Stimulated activated CD4-positive, alpha-beta T cell treated with anti-CD3 and anti-CD28 coated beads, TNF-alpha, amount 100 ng/mL, for 24 hours (primary cell): ENCODE measurements at places on chromosomes 16 and 17.

DNA sequence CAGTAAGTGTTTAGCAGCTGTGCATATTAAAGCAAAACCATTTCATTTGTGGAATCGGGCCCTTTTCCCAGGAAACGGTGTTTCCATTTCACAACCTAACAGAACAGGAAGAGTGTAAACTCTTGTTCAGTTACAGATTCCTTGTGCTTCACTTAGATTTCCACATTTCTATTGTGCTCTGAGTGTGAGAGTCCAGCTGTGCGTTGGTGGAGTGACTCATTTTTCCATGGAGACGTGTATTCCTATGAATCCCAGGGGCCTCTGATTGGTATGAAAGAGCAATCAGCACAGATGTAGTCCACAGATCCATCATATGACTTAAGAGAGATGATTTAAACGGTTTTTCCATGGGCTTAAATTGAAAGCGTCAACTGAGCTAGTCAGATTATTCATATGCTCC, 13.3 kb upstream of the CAVIN1 start:
- no peak for DNase-seq

- no peak for DNase-seq
Measured at GRCh38 chr16:57531253-57531575, 5.2 kb downstream of the CCDC102A start.

DNA sequence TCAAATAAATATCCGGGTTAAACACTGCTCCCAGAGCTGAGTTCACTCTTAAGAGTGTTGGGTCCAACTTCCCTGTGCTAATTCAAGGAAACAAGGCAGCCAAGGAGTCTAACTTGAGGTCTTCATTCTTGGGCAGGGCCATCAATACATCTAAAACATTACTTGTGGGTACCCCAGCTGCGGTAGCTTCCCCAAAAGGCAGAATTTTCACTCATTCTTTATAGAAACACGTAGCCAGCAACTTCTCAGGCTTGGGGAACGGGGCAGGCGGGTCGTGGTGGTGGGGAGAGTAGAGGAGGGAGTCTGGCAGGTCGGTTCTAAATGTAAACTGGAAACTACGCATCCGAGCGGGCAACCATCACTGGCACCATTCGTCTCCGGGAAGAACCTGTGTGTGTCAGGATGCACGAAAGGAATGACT, 666 bp upstream of the METTL9 start:
- peak; percentile 11 for DNase-seq

DNA sequence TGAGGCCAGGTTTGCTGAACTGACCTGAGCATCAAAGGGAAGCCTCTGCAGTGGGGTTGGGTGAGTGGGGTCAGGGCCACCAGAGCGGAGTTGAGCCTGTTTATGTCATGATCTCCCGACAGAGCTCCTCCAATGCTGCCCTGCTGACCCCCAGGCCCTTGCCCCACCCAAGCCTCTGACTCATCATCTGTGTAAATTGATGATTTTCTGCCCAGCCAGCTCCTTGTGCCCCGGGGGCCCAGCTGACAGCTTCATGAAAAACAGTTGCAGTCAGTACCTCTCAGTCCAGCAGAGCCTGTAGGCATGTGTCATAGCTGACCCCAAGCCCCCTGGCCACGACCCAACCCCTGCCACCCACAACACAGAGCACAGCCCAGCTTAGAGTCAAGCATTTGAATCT, 134.9 kb downstream of the CCT6B start:
- DNase-seq: no peak

DNA sequence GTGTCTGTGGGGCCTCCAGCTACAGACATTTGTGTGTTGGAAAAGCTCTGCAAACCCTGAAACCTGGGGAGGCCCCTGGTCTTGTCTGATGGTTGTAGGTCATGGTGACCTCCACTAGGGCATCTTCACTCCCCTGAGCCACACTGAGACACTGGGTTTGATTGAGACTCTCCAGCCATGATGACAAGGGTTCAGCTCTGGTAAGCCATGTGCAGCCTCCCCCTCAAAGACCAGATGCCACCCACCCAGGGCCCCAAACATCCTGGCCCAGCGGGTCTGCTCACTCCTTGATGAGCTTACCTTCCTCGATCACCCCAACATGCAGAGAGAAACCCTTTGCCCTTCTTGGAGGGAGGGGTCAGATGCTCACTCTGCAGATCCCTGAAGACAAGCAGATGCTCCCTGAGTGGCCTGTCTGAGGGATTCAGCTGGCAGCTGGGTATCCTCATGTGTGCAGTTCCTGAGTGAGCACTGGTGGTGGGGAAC, 101.6 kb downstream of the METRNL start:
- no peak for DNase-seq

DNA sequence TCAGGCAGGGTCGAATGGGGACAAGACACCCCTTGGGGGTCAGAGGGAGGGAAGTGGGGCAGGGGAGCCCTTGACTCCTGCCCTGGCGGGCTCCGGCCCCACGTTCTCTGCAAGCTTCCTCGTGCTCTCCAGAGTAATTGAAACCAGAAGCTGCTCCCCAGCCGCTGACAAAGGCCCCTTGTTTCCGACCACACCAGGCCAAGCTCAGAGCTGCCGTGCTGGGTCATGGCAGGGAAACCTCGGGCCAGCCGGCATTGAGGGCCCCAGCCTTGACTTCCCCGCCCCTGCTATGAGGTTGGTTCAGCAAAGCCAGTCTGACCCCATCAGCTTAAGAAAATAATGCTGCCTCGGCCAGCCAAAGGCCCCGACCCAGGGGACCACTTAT, 43.3 kb downstream of the TIMM22 start:
- no peak for DNase-seq

- peak; percentile 75 for DNase-seq
Measured at GRCh38 chr17:7394452-7395191, at the start of gene PLSCR3. TSS of gene PLSCR3 (minus strand) at chr17:7394525. CDS start at chr17:7394110, 415 bp downstream.

GRCh38 chr17:43085474-43085873, 39.7 kb downstream of the BRCA1 start:
- no peak for DNase-seq

DNA sequence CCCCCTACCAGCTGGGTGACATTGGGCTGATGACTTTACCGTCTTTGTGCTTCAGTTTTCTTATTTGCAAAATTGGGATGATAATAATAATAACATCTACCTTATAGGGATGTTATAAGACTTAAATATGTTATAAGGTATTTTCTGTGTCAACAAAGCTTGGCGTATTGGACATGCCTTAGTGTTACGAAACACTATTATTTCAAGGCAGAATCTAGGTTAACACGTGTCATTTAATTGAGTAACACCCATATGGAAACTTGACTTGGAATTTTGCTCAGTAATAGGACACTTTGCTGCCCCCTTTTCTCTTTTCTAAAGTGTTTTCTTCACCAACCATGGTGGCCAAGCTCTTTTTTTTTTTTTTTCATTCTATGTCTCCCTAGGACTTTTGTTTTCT, 294.2 kb upstream of the SALL1 start:
- no peak for DNase-seq

DNA sequence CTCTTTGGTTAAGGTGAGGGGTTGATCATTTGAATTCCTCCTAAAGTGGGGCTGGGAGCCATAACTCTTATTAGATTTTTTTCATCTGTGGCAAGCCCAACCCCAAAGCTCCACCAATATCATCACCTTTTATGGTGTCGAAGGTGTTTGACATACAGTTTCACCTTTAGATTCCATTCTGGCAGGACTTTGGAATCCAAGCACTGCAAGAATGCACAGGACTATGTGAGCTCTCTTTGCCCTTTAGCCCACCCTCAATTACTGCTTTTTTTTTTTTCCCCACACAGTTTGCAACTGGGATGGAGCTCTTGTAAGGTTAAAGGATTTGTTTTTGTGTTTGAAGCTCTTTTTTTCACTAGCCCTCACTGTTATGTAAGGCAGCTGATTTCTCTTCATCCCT, 154.0 kb upstream of the KCNJ16 start:
- no peak for DNase-seq

GRCh38 chr16:67163999-67164558, 466 bp upstream of the HSF4 start:
- no peak for DNase-seq

DNA sequence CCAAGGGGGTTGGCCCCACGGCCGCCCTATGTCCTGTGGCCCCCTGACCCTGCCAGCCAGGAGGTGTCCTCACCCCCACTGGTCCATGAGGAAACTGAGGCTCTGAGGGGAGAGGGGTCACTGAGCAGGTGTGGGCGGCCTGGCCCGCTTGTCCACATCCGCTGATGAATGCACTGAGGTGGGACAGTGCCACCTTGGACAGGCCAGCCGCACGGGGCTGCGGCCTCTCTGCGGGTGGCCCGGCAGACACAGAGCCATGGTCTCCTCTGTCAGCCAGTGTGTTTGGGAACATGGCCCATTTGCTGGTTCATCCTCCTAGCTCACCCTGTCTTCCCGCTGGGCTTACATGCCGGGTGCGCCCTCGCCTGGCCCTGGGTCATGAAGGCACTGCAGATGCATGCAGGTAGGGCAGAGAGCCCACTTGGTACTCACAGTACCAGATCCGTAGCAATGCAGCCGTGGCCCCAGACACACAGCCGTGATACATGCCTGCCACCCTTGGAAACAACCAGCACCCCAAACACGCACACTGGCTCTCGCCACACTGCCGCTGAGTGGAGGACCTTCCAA, 93.9 kb downstream of the ENGASE start:
- no peak for DNase-seq

DNA sequence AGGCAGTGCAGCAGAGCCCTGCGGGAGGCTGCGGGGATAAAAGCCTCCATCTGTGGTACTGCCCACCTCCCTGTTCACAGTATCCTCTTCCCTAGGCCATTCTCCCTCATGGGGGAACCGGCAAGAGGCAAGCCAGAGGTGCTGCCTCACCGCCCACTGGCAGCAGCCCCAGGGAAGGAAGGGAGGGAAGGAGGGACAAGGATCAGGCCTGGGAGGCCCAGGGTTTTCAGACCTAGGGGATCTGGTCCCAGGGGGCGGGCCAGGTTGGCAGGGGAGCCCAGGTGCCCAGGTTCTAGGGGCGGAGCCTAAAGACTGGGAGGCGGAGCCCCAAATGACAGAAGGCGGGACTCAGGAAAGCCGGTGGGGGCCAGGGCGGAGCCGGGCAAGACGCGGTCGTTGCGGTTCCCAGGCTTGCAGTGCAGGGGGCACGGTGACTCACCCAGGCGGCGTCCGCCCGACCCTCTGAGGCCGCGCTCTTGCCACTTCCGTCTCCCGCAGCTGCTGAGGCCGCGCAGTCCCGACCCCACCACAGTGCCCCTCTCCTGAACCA, 3.0 kb upstream of the MTMR4 start:
- no peak for DNase-seq

GRCh38 chr16:3112881-3113574, 642 bp downstream of the ZNF205 start:
- DNase-seq: no peak

DNA sequence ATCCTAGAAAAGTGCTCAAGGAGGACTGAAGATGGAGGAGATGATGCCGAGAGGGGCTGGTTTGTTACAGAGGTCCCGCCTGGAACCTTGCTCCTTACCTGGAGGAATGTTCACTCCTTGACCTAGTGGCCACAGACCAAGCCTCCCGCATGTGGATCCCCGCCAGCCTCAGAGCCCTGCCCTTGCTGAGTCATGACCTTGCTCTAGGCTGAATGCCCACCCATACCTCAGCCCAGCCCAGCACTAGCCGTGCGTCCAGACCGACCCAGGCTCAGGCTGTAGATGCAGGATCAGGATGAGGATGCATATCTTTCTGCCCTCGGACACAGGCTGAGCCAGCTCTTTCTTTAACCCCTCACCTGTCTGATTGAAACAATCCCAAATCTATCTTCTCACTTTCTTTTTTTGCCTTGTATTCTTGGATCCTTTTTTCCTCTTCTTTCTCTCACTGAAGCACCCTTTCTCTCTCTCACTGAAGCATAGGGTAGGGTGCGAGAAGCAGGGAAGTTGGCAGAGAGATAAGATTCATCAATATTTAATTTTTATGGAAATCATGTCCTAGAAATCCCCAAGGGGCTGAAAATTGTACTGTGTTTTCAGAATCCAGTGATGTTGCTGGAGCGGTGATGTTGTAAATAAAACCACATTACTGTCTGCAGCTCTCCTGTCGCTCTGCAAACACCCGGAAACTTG, 34.9 kb downstream of the WSCD1 start:
- DNase-seq: no peak

- peak; percentile 75 for DNase-seq
Measured at GRCh38 chr16:85114909-85115567, 2.8 kb upstream of the CIBAR2 start.

DNA sequence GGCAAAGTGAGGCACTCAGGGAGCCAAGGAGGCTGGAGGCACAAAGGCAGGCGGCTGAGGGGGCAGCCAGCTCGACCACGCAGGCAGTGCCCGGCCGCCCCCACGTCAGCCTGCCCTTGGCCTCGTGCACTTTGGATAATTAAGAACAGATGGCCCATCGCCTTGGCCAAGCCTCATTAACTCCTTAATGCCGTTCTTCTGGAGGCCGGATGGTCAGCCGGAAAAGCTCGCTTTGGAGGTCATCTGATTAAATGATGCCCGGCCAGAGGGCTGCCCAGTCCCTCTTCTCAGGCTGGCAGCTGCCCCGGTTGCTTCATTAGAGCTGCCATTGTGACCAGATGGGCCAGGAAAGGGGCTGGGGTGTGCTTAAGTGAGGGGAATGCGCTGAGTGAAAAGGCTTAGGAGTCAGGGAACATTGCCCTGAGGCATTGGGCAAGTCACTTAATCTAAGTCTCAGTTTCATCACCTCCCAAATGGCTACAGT, 364.0 kb downstream of the NPIPA8 start:
- no peak for DNase-seq

DNA sequence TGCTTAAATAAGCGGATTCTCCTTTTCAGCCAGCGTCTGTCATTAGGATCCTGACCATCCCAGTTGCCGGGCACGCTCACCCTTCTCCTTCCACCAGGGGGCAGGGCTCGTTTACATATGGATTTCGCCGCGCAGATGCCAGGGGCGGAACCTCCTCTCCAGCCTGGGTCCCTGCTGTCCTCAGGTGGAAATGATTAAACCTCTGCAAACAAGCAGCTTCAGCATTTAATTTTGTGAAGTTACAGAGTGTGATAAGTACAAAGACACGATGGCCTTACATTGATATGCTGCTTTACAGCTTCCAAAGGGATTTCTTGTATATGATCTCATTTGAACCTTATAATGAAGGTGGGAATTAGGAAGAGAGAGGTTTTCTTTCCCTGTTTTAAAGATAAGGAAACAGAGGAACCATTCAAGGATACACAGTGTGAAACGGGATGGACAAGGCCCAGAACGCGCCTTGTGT, 3.9 kb upstream of the KRT28 start:
- peak; percentile 59 for DNase-seq

DNA sequence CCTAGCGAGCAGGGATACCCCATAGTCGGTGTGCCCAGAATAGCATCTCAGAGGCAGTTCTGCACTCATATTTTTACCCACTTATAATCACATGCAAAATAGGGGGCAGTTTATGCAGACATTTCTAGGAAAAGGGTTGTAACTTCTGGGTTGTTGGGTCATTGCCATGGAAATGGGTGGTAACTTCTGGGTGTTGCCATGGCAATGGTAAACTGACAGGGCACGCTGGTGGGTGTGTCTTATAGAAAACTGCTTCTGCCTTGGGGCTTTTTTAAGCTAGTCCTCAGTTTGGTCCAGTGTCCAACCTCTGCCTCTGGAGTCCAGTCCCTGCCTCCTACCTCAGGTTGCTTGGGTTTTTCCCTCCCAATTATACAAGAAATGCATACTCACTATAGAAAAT, 7.4 kb upstream of the SPAG9 start:
- DNase-seq: no peak
